ENCODE measurements at places on chromosomes 7 and 10.

- no peak overlapping the region for H3K27ac ChIP-seq
- H3K27me3 ChIP-seq = peaks cover 8% of the 10 kb centered on the region
- H3K4me1 ChIP-seq = no peaks in the 10 kb centered on the region
- H3K4me3 ChIP-seq = no peak overlapping the region
- no peaks in the 10 kb centered on the region for H3K36me3 ChIP-seq
These were observed 142.5 kb downstream of the ACTR3B start for GRCh38 chr7:152902054-152902453.

DNA sequence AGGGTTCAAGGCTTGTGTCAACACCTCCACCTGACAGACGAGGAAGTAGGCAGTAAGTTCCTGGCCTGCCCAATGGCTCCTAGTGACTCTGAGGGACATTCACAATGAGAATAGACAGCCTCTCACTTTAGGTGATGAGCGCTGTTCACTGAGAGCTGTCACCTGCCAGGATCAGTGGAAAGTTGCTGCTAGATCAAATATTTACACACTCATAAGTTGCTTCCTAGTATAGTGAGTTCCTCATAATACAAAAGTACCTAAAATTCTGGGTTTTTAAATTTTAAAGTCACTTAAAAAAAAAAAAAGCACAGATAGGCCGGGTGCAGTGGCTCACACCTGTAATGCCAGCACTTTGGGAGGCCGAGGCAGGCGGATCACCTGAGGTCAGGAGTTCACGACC, 320.8 kb downstream of the PRPF18 start:
- no peak for DNase-seq
- H3K36me3 ChIP-seq = peaks cover 13% of the 10 kb centered on the region
- peaks cover 16% of the 10 kb centered on the region for H3K4me1 ChIP-seq
- no peak overlapping the region for H3K4me3 ChIP-seq
- no peak overlapping the region for H3K27ac ChIP-seq
- H3K27me3 ChIP-seq = no peaks in the 10 kb centered on the region

- no peak for DNase-seq
- H3K4me3 ChIP-seq = no peak overlapping the region
- no peaks in the 10 kb centered on the region for H3K27me3 ChIP-seq
- H3K4me1 ChIP-seq = peaks cover 15% of the 10 kb centered on the region
- H3K27ac ChIP-seq = no peak overlapping the region
These were observed 64.2 kb downstream of the CNOT4 start for GRCh38 chr7:135445690-135446089.

DNA sequence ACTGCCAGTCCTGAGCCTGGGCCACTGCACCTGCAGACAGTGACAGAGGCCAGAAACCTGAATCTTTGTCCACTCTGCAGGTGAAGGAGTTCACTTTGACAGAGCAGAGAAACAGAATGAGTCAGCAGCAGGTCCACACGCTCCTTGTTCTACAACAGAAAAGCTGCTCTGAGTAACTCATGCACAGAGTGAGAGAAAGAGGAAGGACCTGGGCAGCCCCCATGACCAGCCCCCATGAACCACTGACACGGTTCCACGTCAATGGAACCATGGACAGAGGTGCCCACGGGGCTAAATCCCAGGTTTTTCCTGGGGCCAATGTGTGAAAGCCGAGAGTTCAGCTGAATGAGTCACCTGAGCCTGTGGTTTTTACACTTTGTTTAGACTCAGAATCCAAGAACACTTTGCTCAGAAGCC, 40.8 kb upstream of the CTBP2 start:
- no peaks in the 10 kb centered on the region for H3K36me3 ChIP-seq
- H3K27me3 ChIP-seq = peaks cover 18% of the 10 kb centered on the region
- peaks cover 11% of the 10 kb centered on the region for H3K4me1 ChIP-seq

- no peak for DNase-seq
- H3K4me1 ChIP-seq = peaks cover 29% of the 10 kb centered on the region
- H3K36me3 ChIP-seq = no peaks in the 10 kb centered on the region
- no peak overlapping the region for H3K4me3 ChIP-seq
- H3K27ac ChIP-seq = no peak overlapping the region
- no peaks in the 10 kb centered on the region for H3K27me3 ChIP-seq
These were observed 5.9 kb upstream of the LFNG start for GRCh38 chr7:2513702-2514101.

GRCh38 chr10:118045837-118046394, 825 bp downstream of the RAB11FIP2 start:
- DNase-seq = peak; percentile 49
- H3K4me3 ChIP-seq = peak overlapping the region; percentile 98
- H3K36me3 ChIP-seq = no peaks in the 10 kb centered on the region
- H3K4me1 ChIP-seq = peaks cover 58% of the 10 kb centered on the region
- peak overlapping the region; percentile 90 for H3K27ac ChIP-seq
- no peaks in the 10 kb centered on the region for H3K27me3 ChIP-seq

DNA sequence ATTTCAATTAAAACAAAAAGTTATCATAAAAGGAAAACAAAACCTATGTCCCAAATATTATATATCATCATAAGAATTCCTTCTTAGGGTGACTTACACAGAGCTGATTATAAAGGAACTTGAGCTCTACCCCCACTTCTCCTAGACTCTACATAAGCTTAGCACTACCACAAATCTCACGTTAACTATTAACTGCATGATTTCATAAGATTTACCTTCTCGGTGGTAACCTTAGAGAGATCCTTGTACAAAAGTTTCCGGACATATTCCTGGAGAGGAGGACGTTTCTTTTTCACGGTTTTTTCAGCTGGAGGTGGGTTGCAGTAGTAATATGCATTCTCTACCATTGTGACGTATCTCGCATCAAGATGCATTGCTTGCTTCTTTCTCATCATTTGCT, 83.7 kb downstream of the UPF2 start:
- H3K4me3 ChIP-seq = no peak overlapping the region
- peaks cover 2% of the 10 kb centered on the region for H3K27me3 ChIP-seq
- no peak overlapping the region for H3K27ac ChIP-seq
- no peak for DNase-seq

- H3K27ac ChIP-seq = no peak overlapping the region
- peaks cover 34% of the 10 kb centered on the region for H3K4me1 ChIP-seq
- no peak for DNase-seq
These were observed 80.0 kb upstream of the INSIG1 start for GRCh38 chr7:155217634-155218033.

GRCh38 chr7:116595063-116595462, 70.2 kb downstream of the CAV1 start:
- DNase-seq = no peak
- no peaks in the 10 kb centered on the region for H3K36me3 ChIP-seq
- peaks cover 3% of the 10 kb centered on the region for H3K27me3 ChIP-seq
- H3K27ac ChIP-seq = no peak overlapping the region
- no peak overlapping the region for H3K4me3 ChIP-seq

- no peaks in the 10 kb centered on the region for H3K36me3 ChIP-seq
- H3K4me3 ChIP-seq = no peak overlapping the region
- no peak overlapping the region for H3K27ac ChIP-seq
- peaks cover 1% of the 10 kb centered on the region for H3K27me3 ChIP-seq
These were observed 40.2 kb downstream of the GPR85 start for GRCh38 chr7:113046453-113046852.

GRCh38 chr10:74088722-74089121, 61.9 kb downstream of the AP3M1 start:
- no peak for DNase-seq
- no peak overlapping the region for H3K4me3 ChIP-seq
- H3K36me3 ChIP-seq = peaks cover 43% of the 10 kb centered on the region

DNA sequence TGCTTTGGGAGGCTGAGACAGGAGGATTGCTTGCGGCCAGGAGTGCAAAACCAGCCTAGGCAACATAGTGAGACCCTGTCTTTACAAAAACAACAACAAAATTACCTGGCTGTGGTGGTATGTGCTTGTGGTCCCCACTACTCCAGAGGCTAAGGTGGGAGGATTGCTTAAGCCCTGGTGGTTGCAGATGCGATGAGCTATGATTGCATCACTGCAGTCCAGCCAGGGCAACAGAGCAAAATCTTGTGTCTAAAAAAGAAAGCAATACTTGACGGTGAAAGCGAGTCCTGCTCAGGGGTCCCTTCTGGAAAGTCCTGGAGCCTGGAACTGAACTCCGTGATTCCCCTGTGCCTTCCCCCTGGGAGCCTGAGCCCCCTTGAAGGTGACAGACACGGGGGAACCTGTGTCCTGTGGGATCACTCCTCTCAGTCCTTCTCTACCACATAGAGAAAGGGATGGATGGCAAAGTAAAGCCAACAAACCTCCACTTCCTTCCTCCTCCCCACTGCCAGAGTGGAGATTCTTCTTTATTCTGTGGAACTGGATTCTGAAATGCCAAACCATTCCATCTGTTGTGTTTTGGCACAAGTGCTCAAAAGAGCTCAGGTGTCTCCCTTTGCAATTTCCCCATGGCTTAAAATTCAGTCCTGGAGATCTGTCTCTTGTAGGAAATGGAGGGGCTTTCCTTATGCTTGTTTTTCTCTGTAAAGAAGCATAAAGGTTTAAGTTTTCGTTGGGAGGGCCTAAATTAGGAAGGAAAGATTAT, 50.6 kb downstream of the KIAA1217 start:
- no peak overlapping the region for H3K27ac ChIP-seq
- DNase-seq = no peak
- H3K27me3 ChIP-seq = no peaks in the 10 kb centered on the region

- H3K36me3 ChIP-seq = 0 out of 2 replicates have a peak, but pooled peaks cover 4% of the 10 kb centered on the region
- H3K27me3 ChIP-seq = peaks cover 21% of the 10 kb centered on the region
- H3K4me3 ChIP-seq = no peak overlapping the region
- H3K4me1 ChIP-seq = peaks cover 14% of the 10 kb centered on the region
- DNase-seq = no peak
- H3K27ac ChIP-seq = no peak overlapping the region
These were observed 38.7 kb downstream of the PLXNA4 start for GRCh38 chr7:132537456-132538145.

DNA sequence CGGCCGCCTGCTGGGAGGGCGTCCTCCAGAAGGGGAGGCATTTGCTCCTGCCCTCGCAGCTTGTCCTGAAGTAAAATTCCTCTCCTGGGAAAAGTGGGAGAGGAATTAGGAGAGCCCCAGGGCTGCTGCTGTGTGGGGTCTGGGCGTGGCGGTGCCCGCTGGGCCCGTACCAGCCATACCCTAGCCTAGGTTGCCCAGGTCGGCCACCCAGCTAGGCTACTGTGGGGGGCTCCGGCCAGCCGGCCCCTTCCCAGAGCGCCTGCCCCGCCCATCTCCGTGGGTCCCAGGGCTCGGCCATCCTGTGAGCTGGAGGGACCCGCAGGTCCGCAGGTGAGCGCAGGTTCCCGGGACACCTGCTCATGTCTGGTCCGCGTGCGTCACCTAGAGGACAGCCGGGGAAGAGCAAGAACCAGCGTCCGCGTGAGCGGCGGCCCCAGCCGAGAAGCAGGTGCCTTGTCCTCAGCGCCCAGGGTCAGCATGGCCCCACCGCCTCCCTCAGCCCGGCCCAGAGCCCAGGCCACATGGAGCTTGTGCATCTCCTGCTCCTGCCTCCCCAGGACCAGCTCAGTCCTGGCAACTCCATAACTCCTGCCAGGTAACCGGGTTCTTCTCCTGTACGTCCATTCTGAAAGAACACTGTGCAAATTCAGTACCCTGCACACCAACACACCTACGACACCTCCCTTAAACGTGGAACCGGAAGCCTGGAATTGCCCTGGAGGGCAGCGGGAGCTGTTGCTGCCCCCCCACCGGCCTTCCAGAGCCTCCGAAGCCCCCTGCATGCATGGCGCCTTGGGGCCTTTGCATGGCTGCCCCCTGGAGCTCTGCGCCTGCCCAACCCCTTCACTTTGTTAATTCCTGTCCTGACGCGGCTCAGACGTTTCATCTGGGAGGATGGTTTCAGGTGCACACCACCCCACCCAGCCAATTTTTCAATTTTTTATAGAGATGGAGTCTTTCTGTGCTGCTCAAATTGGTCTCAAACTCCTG, 22.8 kb upstream of the FOXL3 start:
- no peak overlapping the region for H3K4me3 ChIP-seq
- H3K4me1 ChIP-seq = no peaks in the 10 kb centered on the region
- DNase-seq = no peak
- H3K27me3 ChIP-seq = peaks cover 14% of the 10 kb centered on the region

DNA sequence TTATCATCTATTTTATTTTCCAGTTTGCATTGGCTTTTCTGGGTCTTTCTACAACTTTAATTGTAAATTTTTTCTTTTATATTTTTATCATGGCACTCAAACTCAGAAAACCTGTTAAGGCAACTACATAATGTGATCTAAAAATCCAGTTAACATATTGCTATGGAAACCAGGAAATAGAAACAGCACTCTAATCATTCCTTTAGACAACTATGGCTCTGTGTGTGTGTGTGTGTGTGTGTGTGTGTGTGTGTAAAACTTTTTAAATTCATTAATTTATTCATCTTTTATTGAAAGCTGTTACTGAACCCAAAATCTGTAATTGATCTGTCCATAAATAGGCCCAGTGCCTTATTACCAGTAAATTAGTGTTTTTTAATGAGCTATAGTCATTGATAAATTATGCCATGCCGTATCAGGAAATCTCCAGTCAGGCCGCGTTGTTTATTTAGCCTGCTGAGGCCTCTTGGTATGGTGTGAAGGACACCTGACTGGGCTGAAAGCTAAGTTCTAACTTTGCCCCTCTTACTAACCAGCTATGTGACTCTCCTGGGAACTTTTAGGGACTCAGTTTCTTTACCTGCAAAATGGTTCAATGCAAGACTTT, 1.5 kb upstream of the MET start:
- H3K4me1 ChIP-seq = peaks cover 36% of the 10 kb centered on the region
- peaks cover 19% of the 10 kb centered on the region for H3K36me3 ChIP-seq
- H3K4me3 ChIP-seq = no peak overlapping the region
- H3K27ac ChIP-seq = no peak overlapping the region
- peak; percentile 26 for DNase-seq
- H3K27me3 ChIP-seq = no peaks in the 10 kb centered on the region

DNA sequence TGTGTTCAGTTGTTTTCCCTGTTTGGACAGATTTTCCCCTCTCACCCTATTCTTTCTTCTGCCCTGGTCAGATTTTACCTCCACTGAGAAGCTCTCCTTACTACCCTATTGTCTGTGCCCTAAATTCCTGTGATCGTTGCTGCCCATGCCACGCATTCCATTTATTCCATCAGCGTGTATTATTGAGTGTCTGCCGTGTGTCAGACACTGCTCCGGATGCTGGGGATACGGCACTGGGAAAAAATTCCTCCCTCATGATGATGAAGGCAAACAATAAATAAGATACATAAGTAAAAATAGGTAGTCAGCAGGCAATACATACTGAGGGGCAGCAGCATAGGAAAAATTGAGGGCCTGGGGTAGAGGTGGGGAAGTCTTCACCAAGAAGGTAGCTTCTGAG, 86.8 kb downstream of the FANK1 start:
- no peak overlapping the region for H3K27ac ChIP-seq
- H3K4me3 ChIP-seq = no peak overlapping the region
- peaks cover 19% of the 10 kb centered on the region for H3K4me1 ChIP-seq

All from HFFc6 (cell line).